ENCODE measurements at places on chromosomes 7 and 10.

- no peak for DNase-seq
Measured at GRCh38 chr10:114260366-114260765, 21.3 kb downstream of the VWA2 start.

DNA sequence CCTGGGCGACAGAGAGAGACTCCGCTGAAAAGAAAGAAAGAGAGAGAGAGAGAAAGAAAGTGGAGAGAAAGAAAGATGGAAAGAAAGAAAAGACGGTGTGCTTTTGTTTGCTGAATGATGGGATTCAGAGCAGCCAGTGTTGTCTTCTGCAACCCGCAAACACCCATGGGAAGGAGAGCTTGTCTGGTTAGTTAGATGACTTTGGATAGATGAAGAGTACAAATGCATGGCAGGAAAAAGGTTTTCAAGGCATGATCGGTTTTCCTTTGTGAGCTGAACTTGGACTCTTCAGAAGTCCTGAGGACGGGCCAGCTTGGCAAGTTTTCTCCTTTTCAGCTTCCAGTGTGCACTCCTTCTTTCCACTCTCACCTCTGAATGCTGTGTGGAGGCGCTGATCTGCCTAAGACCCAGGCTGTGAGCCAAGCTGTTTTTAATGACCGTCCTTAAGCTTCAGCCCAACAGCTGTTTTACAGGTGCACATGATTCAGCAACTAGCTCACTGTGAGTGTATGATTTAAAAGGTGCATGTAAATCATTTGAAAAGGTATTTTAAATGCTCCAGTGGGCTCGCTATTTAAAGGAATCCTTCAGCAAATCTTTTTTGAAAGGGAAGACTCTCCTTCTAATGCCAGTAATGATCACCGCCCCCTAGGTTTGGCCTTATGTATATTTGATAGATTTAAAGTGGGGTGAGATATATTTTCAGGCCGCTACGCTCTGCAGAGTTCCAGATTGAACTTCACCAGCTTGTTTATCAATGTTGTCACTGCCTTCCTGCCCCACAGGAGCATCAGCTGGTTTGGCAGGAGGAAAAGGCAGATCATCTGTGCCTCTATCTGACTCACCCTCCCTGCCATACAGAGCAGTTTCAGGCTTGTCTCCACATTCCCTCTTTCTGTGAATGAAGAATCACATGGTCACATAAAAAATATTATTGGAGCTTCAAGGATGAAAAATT is 115.0 kb downstream of the PLXDC2 start:
- DNase-seq, result no peak

DNA sequence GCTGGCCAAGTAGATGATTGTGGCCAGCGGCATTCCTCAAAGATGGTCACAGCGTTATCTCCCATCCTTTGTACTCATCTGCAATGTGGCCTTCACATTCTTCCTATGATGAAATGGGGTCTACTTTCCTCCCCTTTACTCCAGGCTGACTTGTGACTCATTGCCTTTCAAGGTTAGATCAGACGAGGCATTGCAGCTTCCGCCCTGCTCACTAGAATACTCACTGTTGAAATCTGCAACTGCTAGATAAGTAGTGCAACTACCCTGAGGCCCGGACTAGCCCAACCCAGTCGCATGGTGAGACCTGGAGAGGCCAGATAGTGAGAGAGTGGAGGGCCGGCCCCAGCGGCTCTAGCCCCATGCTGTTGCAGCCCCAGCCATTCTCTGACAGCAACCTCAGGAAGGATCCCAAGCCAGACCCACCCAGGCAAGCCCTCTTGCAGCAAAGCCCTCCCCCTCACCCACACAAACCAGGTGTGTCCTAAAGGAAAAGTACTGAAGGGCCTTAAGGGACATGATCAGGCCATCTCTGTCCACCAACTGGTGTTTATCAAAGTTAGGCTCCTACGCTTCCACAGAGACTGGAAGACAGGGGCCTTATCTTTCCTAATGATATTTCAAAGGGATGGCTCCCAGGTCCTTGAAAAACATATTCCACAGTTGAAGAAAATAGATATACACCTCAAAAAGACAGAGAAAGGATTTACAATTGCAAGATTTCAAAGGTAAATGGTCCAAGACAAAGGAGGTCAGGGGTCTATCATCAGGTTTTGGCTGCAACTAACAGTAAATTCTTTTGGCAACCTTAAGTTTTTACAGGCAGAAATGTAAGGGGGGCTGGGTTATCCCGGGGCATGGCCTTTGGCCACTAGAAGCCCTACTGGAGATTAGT is 107.2 kb upstream of the TRIM24 start:
- DNase-seq, result peak; percentile 19

GRCh38 chr10:36280321-36280741 is 638.2 kb upstream of the FZD8 start:
- DNase-seq, result no peak

DNA sequence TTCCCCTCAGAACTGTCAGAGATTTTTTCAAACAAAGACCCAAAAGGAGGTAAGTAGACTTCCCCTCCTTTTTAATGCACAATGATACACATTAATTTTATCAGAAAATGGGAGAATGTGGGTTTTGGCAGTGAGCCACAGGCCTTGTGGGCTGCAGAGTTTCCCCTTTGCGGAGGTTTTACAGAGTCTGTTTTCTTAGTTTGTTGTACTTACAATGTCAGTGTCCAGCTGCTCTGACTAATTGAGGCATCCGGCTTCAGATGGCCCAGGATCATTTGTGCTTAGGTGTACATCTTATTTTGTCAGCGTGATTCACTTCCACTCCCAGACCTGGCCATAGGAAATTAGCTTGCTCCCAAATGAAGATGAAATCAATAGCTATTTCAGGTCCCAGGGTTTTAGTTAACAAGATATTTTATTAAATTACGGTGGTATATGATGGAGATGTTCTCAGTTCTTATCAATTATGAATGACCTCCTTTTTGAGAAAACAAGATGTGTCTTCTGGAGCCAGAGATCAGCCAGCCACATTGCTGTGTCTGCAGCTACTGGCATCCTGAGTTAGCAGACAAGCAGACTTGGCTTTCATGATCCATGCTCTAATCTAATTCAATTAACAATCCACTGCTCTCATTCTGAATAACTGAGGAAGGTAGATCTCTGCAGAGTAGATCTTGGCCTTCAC is 1086.6 kb upstream of the SORCS1 start:
- peak; percentile 4 for DNase-seq

DNA sequence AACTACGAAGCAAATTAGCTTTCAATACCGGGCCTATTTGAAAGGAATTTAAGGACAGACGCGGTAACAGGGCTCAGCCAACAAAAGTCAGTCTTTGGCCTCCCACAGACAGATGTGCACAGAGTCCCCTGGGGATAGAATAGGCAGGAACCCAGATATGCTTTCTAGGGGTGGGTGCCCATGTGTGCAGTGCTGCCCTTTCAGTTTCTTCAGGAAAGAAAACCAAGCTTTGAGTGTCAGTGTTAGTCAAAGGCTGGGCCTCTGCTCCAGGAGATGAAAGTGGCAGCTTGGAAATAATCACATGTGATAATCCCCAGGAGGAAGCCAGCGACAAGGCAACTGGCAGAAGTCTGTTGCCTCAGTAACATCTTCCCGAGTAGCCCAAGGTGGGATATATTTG is 43.8 kb upstream of the CSTF2T start:
- DNase-seq, result peak; percentile 17

DNA sequence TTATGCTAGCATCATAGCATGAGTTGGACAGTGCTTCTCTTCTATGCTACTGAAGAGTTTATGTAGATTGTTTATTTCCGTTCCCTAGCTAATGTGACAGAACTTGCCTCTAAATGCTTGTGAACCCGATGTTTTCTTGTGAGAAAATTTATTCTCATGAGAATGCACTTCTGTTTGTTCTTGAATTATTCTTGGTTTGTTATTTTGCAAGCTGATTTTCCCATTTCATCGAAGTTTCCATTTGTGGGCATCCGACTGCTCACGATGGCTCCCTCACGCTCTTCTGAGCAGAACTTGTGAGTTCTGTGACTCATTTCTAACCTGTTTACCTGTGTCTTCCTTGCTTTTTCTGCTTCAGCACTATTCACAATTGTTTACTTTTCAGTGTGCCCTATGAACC is 59.9 kb downstream of the WDFY4 start:
- DNase-seq, result no peak

GRCh38 chr7:77464589-77464988 is 48.4 kb upstream of the GSAP start:
- no peak for DNase-seq

GRCh38 chr7:7581531-7582179 is 15.0 kb downstream of the MIOS start:
- DNase-seq, result no peak

DNA sequence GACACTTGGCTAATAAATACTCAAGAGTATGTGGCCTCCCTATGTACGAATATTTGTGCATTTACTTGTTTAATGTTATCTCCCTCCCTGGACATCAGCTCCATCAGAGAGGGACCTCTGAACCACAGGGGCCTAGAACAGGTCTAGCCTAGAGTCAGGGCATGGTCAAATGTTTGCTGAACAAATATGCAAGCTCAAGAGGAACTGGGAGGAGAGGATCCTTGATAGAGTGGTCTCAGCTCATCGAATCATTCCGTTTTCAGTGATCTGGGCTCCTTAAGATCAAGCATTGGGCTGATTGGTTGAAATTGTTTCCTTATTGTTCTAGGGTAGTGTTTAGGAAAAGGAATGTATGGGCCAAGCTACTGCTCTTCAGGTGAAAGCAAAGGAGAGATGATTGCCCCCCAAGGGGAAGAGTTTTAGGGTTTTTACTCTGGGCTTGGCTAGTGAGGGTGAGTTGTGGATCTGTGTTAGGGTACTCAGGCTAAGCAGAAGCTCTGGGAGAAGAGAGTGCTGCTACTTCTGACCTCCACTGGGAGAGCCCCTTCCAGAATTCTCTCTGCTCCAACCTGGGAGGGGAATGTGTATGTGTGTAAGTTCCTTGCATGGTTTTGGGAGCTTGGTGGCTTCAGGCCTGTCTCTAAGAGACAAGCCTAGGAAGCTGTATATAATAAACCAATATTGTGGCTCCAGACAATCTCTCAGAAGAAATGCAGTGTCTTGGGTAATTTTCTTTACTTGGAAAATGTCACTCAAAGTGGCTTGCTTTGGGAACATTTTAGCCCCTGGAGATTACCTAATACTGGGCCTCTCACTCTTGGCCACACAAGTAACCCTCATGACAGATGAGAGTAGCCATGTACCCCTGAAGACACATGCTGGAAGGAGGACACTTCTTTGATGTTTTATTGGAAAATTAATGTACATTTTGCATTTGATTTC is 110.0 kb downstream of the EMX2 start:
- DNase-seq, result no peak

DNA sequence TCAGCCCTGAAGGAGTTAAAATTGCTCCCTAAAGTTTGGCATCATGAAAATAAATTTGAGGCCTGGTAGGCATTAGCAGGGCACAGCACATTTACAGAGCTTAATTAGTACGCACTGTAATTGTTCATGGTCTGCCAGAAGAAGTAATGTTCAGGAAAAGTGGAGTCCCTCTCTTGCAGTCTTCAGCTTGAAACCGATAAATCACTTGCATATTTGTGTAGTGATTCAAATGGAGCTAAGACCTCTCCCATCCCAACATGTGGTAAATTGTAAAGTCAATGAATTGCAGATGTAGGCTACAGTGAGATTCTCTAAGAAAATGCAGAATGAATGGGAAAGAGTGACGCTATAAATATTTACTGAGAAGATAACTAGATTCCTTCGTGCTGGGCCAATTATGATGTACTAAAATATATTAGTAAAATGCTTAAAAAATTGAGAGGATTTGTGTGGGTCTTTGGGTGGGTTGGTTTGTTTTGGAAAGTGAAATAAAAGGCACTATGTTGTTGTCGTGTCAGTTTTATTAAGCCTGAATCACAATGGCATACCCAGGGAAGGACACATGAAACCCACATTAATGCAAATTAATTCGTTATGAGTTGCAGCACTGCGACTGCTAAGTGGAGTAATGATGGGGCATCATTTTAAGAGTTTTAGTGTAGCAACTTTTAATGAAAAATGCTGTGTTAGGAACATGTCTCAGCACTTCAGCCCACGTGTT is 8.4 kb downstream of the TCF7L2 start:
- DNase-seq, result peak; percentile 34

DNA sequence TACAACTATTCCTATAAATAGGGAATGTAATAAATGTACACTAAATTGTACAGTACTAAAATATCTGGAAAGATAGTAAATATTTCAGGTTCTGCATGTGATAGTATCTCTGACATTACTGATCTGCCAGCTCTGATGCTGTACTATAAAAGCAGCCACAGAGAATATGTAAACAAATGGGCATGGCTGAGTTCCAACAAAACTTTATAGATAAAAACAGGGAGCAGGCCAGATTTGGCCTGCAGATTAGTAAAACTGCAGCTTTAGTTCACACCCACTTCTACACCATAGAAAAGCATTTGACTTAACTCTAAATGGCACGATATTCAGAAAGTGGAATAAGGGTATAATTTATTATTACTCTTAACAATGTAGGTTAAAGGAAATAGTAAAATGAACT is 18.8 kb upstream of the TLL2 start:
- DNase-seq, result no peak
